ENCODE measurements at places on chromosomes 6 and 20.

- no peak for DNase-seq
Observed at GRCh38 chr6:51675020-51675921, 412.1 kb downstream of the PKHD1 start.

DNA sequence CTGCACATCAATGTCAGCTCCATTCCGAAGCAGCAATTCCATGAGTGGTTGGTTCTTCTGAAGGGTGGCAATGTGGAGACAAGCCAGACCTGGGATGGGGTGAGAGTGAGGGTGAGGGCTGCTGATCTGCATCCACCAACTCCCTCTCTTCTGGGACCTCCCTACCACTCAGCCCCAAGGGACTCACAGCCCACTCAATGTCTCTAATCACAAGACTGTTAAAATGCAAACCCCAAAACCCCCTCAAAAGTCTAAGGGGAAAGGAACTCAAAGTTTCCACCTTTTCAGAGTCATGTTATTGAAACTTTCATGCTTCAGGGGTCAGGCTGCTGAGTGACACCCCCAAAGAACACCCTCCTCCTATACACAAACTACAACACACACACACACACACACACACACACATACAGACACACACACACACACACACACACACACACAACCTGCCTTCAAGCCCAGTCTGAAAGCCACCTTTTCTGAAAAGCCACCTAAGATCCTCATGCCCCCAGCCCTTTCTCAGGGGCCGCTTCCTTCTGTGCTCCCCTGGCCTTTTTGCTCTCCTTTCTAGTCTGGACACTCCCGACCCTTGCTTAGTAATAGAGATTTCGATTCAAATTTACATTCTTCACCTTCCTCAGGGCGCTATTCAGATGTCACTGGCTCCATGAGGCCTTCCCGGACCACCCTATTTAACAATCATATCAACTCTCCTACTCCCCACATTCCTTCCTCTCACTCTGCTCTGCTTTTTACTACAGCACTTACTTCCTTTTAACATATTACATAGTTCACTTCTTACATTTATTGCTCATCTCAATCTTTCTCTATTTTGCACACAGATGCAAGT lies 3.3 kb upstream of the SLC35B2 start:
- DNase-seq = peak; percentile 61

DNA sequence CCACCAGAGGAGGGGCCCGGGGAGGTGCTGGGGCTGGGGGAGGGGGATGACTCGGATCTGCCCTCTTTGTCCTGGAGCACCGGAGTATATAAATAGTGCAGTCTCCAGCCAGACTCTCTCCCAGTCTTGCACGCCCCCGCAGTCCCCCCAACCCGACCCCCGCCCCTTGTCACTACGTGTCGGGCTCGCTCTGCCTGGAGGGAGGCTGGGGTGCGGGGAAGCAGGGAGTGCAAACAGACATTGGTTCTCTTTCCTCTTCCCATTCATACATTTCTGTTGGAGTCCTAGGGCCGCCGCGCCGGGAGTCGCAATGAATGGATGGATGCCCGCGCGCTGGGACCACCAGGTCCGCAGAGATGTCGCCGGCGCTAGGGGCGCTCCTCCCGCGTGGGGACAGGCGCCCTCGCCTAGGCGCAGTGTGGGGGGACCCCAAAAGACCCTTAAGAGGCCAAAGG lies 179.3 kb downstream of the TBXT start:
- no peak for DNase-seq

DNA sequence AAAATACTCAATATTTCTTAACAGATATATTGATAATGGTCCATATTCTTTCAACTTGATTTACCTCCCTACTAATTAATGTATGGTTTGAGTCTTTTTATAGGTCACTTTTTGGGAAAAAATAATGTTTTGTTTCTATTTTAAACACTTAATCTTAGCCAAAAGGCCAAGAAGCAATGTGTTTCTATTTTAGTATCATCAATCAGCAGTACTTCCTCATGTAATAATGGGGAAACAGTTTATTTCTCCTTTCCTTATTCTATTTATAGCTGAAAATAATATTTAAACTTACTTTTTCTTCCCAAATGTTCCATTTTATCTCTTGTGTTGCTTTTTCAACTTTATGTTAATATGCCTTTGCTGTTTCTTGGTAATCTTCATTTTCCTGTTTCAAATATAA lies 295.1 kb downstream of the ALDH8A1 start:
- DNase-seq = no peak

DNA sequence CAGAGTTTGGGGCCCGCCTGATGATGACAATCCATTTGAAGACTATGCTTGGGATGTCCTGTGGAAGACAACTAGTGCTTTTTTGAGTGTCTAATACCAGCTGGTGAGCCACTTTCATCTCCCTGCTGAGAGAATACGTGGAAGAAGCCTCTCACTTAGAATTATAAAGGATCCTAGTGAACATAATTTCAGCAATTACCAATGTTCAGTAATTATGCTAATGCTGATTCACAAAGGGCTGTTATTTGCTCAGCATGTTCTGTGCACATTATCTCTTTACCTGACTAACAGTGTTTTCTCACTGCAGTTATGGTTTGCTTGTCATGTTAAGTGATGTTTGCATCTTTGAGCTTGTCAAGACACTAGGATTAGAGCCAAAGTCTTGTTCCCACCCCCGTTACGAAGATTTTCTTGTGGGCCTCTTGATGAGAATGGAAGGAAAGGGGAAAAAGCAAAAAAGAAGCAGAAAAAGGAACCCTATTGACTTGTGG lies 282.1 kb upstream of the CHD6 start:
- DNase-seq = no peak

- peak; percentile 62 for DNase-seq
Observed at GRCh38 chr6:44064089-44064947, 62.9 kb downstream of the MRPL14 start.

- peak; percentile 28 for DNase-seq
Observed at GRCh38 chr6:14957355-14958059, 288.4 kb upstream of the JARID2 start.

All from GM10248 (cell line).